Forelimb muscle (tissue), 1 donor: ENCODE measurements at places on chromosomes 1 and 21.

DNA sequence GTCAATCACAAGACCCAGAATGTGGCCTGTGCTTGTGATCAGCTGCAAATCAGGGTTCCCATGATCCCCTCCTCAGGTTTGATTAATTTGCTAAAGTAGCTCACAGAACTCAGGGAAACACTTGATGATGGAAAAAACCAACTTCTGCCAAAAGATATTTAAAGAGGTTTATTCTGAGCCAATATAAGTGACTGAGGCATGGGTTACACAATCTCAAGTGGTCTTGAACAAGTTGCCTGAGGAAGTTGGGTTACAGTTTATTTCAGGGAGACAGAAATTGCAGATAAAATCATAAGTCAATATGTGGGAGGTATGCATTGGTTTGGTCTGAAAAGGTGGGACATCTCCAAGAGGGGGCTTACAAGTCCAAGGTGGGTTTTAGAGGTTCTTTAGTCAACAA, 243.1 kb downstream of the S1PR1 start:
- DNase-seq: no peak

DNA sequence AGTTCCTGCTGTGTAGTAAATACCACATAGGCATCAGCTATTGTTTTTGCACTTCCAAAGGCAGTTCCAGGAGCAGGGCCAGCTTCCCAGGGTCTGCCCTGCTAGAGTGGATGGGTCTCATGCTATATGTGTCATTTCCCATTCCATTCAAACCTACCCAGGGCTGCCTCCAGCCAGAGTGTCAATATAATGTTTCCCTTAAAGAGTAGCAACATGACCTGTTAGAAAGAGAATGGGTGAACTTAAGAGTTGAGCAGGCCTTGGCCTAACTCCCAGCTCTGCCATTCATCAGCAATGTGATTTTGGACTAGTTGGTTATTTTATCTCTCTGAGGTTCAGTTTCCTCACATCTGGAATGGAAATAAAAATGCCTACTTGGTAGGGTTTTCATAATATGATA, 44.9 kb downstream of the RAB3B start:
- DNase-seq: no peak

- DNase-seq: no peak
These were observed 38.2 kb downstream of the SLC2A7 start for GRCh38 chr1:8987881-8988617.

GRCh38 chr1:16718908-16719533, 21.3 kb upstream of the RNU1-4 start:
- DNase-seq: no peak

DNA sequence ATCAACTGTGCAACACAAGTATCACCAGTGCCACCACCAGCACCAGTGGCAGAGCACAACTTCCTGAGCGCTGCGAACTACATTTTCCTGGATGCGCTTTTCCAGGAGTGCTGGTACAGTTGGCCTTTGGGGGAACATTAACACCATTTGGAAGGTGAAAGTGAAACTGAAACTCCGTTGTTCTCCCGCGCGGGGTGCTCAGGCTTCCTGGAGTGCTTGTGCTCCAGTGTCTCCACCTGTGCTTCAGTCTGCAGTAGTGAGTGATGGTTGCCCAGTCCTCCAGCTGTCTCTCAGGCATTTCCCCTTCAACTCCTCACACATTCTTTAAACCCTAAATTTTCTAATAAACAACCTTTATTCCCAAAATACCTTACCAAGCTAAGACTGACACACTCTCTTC, 187.8 kb downstream of the LRRIQ3 start:
- DNase-seq: no peak

GRCh38 chr1:98661544-98662355, at the start of gene SNX7:
Gene SNX7, plus strand, starts transcription at chr1:98661721. Its CDS starts 11 bp downstream, at chr1:98661732.
- no peak for DNase-seq

- no peak for DNase-seq
These were observed 26.9 kb upstream of the KCNE2 start for GRCh38 chr21:34336756-34337391.

- DNase-seq: no peak
These were observed 775 bp upstream of the AIM2 start for GRCh38 chr1:159077120-159077961.

- DNase-seq: no peak
These were observed 5.3 kb downstream of the C1orf159 start for GRCh38 chr1:1110561-1110971.

DNA sequence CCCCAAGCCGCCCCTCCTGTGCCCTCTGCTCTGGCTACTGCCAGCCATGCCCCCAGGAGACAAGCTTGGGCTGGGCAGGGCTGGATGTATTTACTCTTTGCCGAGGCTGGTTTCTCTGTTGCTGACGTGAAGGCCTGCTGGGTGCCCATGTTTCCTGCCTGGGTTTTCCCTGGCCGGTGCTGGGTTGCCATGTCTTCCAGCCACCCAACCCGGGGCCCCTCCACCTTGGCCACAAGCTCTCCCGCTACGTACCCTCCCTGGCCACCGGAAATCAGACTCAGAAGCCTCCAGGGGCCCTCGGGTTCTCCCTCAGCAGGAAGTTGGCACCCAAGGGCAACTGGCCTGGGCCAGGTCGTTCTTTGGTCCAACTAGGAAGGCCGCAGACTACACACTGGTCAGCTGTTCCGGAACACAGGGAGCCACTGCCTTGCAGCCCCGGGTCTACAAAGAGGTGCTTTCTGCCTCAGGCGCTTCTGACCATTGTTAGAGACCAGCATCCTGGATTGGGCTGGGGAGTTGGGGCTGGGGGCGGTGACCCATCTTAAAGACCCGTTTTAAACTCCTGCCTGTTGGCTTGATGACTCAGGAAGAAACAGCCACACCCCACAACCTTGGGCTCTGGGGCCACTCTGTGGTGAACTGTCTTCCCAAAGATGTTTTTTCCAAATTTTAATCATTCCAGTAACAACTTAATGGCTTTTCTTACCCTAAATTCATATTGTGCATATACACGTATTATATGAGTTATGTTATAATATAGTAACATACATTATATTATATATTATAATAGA, 71.2 kb upstream of the RUNX3 start:
- DNase-seq: no peak

- no peak for DNase-seq
These were observed 1125.4 kb upstream of the TMPRSS15 start for GRCh38 chr21:19529031-19529430.

DNA sequence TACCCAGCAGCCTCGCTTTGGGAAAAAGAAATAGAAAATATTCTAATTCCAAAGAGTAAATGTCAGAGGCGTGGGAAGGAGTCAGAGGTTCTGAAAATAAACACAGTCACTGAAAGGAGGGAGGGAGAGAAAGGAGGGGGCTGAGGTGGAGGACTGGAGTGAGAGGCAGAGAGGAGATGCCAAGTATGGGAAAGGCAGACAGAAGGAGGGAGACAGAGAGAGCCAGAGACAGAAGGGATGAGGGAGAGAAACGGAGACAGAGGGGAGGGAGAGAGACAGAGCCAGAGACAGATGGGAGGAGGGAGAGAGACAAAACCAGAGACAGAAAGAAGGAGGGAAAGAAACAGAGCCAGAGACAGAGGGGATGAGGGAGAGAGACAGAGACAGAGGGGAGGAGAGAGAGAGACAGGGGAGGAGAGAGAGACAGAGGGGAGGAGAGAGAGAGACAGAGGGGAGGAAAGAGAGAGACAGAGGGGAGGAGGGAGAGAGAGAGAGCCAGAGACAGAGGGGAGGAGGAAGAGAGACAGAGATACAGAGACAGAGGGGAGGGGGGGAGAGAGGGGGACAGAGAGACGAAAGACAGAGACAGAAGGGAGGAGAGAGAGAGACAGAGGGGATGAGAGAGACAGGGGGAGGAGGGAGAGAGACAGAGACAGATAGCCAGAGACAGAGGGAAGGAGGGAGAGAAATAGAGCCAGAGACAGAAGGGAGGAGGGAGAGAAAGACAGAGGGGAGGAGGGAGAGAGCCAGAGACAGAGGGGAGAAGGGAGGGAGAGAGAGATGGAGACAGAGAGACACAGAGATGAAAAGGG, 525.5 kb downstream of the MATN1 start:
- no peak for DNase-seq

DNA sequence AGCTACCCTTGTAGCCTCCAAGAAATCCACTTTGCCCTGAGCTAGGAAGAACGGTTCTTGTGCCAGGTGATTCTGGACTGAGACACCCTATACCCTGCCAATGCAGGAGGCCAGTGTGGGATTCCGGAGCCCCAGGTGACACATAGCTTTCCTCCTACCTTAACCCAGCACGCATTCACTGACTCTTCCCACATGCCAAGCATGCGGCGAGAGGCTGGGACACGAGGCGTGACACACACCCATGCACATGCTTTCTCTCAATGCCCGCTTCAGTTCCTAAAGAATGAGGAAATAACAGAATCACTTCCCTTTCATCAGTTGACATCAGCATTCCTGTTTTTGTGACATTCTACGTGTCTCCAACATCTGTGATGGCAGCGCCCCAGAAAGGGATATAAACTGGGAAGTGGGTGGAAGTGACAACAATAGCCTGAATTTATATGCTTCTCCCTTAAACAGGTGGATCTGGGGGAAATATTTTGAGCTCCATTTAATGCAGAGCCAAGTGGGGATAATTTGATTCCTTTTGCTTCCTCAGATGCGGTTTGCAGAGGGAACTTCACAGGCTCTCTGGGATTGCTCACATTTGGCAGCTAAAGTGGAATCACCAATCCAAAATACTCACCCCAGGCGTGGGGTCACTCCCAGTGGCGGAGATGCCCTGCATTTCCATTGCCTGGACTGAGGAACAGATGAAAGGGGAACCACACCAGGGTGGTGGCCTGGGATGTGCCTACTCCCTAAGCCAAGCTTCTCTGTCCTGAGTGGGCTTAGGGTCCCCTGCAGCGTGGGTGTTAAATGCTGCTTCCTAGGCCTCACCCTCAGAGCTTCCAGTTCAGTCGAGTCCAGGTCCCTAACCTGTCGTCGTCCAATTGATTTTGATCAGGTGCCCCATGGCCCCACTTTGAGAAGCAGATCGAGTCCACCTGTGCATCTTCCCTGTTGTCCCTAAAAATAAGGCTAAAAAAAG, 445.1 kb downstream of the SIPA1L2 start:
- no peak for DNase-seq

DNA sequence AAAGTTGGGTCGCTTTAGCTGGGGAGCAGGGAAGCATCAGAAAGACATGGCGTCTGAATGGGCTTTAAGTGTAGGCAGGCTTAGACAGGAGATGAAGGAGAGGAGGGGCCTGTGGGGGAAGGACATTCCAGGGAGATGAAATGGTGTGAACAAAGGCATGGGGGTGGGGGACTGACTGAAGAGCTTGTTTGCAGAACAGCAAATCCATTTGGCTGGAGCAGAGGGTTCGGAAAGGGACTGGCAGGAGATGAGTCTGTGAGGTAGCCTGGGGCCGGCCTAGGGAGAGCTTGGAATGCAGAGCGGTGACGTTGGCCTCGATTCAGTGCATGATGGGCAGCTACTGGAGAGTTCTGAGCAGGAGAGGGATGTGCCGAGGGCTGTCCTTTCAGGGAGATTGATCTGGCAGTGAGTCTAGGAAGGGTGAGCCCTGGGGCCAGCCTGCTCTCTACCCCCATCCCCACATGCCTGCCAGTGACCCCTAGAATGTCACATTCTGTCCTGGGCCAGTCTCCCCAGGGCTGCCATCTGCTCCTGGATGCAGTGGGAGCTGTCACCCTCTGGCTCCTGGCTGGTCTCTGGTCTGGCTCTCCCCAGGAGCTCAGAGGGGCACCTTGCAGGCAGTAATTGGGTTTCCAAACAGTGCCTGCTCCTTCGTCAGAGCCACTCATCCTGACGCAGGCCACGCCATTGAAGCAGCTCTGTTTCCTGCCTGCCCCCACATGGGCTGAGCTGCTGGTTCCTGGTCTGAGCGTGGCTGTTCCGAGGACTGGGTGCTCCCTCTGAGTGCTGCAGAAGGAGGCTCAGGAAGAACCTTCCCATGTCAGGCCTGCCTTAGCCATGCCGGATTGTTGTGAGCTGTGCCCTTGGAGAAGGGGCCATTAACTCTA, 22.3 kb upstream of the TMEM222 start:
- no peak for DNase-seq

DNA sequence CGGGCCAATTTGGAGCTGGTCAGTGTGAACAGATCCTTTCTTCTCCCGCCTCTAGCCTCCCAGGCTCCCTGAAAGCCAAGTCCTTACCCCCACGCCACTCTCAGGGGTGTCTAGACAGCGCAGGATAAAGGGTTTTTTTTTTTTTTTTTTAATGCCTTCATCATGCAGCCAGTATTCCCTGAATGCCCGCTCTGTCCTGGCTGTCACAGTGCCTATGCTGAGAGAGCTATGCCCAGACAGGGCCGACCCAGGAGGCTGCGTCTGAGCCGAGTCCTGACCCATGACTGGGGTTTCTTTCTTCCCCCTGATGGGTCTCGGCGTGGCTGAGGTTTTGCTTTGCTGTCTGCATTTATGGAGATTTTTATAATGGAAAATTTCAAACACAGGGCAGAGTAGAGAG, 18.3 kb downstream of the SPSB1 start:
- DNase-seq: no peak

DNA sequence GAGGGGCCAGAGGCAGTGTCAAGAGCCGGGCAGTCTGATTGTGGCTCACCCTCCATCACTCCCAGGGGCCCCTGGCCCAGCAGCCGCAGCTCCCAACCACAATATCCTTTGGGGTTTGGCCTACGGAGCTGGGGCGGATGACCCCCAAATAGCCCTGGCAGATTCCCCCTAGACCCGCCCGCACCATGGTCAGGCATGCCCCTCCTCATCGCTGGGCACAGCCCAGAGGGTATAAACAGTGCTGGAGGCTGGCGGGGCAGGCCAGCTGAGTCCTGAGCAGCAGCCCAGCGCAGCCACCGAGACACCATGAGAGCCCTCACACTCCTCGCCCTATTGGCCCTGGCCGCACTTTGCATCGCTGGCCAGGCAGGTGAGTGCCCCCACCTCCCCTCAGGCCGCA, at the start of gene BGLAP:
Gene BGLAP, plus strand, starts transcription at position 259 of the 400 bp plus-strand sequence. Its CDS starts 48 bp downstream, at position 307.
- no peak for DNase-seq

GRCh38 chr21:26918323-26919079, 48.4 kb downstream of the ADAMTS5 start:
- no peak for DNase-seq

DNA sequence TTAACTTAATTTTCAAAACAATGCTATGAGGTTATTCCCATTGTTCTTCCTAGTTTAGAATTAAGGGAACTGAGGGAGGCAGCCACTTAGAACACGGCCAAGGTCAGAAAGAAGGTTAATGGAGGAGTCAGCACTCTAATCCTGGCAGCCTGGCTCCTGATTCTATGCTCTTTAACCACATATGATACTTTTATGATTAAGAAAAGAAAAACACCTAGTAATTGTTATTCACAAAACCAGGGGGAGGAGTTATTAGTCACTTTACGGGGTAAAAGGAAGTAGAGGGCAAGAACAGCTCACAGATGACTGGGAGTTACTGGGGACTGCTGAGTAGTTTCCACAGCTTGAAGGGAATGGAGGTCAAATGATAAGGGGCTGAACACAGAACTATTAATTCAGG, 38.6 kb downstream of the GADD45A start:
- DNase-seq: no peak
